Left ventricle myocardium inferior (tissue), 1 donor: ENCODE measurements at places on chromosomes 13 and 19.

DNA sequence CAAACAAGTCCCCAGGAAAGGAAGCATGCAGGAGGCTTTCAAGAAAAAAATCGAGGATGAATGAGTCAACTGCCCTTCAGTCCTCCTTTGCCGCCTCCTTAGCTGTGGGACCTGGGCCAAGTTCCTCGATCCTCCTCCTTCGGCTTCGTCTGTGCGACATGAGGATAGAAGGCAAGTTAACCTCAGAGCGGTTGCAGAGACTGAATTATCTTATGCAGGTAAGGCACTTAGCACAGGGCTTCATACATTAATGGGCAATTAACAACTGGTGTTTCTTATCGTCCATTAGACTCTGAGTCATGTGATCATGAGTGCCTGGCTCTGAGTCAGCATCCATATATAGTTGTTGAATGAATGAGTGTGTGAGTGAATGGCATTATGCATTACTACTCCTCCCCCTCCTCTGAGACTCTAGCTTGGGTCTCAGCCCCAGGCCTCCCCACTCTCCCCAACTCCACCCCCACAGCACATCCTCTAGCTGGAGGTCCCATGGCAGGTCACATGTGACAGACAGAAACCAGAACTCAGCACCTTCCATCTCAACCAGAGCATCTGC lies 1.6 kb upstream of the TTC9B start:
- no peak for DNase-seq

- DNase-seq: no peak
Observed at GRCh38 chr13:70541451-70541850, 433.2 kb upstream of the KLHL1 start.

DNA sequence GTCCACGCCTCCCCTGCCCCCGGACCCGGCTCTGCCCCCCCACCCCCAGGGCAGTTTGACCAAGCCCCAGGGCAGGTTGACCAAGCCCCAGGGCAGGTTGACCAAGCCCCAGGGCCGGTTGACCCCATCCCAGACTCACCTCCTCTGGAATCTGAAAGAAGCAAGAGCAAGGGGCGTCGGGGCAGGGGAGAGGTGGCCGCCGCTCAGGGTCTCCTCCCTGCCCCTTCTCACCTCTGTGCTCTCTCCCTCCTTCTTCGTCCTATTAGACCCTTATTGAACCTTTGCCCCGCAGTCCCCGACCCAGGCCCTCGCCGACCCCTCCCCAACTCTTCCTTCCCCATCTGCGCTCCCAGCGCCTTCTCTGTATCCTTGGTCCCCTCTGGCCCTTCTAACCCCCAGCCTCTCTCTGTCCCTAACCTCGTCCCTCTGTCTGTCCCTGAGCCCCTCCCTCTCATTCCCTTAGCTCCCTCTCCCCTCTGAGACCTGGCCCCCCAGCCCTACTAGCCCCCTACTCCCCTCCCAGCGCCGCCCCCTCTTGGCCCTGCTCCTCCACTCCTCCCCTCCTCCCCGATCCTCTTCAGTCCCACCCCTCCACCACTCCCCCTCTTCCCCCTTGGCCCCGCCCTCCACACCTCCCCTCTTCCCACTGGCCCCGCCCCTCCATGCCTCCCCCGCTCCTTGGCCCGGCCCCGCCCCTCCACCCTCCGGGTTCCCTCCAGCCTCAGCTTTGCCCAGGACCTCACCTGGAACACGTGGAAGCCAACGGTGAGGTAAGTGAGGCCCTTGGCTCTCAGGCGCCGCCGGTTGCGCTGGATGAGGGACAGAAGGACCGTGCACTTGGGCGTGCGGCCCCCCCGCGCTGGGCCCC lies 7.6 kb downstream of the CAPN12 start:
- DNase-seq: no peak

- peak; percentile 87 for DNase-seq
Observed at GRCh38 chr19:3387645-3388589, 21.5 kb downstream of the NFIC start.

DNA sequence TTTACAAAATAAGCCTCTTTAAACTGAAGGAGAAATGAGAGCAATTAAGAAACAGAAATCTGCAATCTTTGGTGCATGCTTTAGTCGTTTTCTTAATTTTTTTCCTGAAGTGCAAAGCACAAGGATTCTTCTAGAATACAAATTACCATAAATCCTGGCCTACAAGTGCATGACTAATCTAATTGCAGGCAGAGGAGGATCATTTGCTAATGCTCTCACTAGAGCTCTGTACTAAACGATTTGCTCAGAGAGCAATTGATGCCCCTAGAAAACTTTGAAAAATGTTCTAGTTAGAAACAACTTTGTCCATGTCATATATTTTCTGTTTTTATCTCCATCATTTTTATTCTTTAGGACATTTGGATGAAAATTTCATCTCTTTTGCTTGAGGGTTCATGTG lies 193.2 kb downstream of the POU4F1 start:
- no peak for DNase-seq

- no peak for DNase-seq
Observed at GRCh38 chr13:94061301-94061700, 418.2 kb downstream of the DCT start.
